Colonic mucosa (tissue), 4 donors: ENCODE measurements at places on chromosomes 6 and 20.

GRCh38 chr6:149045404-149045803, 272.1 kb upstream of the TAB2 start:
- no peak for DNase-seq
- H3K27me3 ChIP-seq, result no peaks in the 10 kb centered on the region
- H3K4me3 ChIP-seq, result no peak overlapping the region

- H3K27me3 ChIP-seq, result no peaks in the 10 kb centered on the region
- H3K36me3 ChIP-seq, result no peaks in the 10 kb centered on the region
- H3K27ac ChIP-seq, result peak overlapping the region; percentile 98
- H3K4me1 ChIP-seq, result peaks cover 4% of the 10 kb centered on the region
- peak overlapping the region; percentile 55 for H3K4me3 ChIP-seq
Observed at GRCh38 chr6:26027491-26028211, 59.6 kb upstream of the HFE start.

DNA sequence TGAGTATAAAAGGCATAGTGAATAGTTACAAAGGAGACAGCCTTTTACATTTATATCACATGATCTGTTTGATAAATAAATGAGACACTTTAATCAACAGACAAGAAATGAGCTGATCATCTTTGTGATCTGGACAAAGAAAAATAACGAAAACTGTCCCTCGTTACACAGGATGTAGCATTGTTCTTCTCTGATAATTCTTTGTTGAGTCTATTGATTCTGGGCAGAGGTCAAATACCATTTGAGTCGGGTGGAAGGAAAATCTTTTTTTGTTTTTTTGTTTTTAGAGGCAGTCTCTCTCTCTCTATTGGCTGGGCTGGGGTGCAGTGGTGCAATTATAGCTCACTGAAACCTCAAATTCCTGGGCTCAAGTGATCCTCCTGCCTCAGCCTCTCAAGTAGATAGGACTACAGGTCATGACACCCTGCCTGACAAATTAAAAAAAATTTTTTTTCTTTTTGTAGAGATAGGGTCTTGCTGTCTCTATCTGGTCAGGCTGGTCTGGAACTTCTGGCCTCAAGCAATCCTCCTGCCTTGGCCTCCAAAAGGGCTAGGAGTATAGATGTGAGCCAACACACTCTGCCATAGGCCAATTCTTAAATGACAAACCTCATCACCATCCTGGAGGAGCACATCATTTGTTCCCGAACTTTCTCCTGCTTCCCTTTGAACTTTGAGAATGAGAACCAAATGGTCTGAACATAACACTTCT, 41.8 kb downstream of the CCDC170 start:
- no peaks in the 10 kb centered on the region for H3K36me3 ChIP-seq
- no peaks in the 10 kb centered on the region for H3K4me1 ChIP-seq
- no peak overlapping the region for H3K4me3 ChIP-seq

DNA sequence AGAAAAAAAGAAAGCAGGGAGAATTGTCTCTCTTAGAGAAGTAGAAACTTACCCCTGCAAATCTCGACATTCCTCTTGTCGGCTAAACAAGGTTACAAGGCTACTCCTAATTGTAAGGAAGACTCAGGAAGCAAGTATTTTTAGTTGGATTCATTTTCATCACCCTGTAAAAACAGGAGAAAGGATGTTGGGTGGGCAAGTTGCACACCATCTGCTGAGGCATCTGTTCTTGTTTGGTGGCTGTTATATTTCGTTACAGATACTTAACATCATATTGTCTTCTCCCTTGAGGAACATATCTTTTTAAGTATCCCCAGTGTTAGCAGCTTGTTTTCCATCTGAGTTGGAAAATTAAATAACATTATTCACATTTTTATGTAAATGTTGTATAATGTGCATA, 187.5 kb downstream of the PLCB4 start:
- no peaks in the 10 kb centered on the region for H3K27me3 ChIP-seq
- H3K36me3 ChIP-seq, result no peaks in the 10 kb centered on the region
- DNase-seq, result no peak
- H3K27ac ChIP-seq, result no peak overlapping the region
- no peaks in the 10 kb centered on the region for H3K4me1 ChIP-seq

DNA sequence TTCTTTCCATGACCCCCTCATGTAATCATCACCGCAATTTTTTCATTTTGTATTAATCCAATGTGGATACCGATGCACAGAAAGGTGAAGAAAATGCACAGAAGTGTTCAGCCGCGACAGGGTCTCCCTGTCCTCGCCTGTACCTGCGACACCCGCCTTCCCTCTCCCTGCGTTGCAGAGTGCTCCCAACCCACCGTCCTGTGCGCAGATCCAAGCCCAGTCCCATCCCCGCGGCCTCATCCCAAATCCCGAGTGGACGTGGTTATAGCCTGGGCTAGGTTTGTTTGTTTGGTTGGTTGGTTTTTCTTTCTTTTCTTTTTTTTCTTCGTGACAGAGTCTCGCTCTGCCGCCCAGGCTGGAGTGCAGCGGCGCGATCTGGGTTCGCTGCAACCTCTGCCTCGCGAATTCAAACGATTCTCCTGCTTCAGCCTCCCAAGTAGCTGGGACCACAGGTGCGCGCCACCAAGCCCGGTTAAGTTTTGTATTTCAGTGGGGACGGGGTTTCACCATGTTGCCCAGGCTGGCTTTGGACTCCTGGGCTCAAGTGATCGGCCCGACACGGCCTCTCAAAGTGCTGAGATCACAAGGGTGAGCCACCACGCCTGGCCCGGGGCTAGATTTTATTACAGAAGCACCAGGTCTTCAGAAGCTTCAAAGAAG, 536 bp upstream of the RAET1G start:
- no peaks in the 10 kb centered on the region for H3K36me3 ChIP-seq
- H3K27ac ChIP-seq, result no peak overlapping the region
- H3K4me1 ChIP-seq, result no peaks in the 10 kb centered on the region
- DNase-seq, result no peak

DNA sequence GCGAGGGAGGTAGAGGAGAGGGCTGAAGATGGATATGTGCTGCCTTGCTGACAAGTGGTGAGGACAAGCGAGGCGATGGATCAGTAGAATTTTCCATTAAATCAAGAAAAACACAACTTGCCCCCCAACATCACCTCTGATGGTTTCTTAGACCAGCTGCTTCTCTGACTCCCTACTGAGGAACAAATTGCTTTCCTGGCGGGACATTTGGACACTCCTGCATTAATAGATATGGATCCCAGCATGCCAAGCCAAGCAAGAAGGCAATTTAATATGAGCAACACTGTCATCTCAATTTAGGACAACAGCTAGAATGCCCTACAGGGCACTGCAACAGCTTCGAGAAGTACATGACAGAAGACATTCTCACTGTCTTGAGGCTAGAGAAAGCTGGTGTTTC, 248.4 kb upstream of the AGPAT4 start:
- no peak for DNase-seq
- no peaks in the 10 kb centered on the region for H3K4me1 ChIP-seq
- no peak overlapping the region for H3K27ac ChIP-seq

GRCh38 chr6:71567562-71567961, 279.0 kb downstream of the OGFRL1 start:
- no peak overlapping the region for H3K4me3 ChIP-seq
- H3K36me3 ChIP-seq, result no peaks in the 10 kb centered on the region
- no peak overlapping the region for H3K27ac ChIP-seq

- no peak overlapping the region for H3K4me3 ChIP-seq
- no peaks in the 10 kb centered on the region for H3K27me3 ChIP-seq
- no peak for DNase-seq
- H3K27ac ChIP-seq, result no peak overlapping the region
- no peaks in the 10 kb centered on the region for H3K4me1 ChIP-seq
- H3K36me3 ChIP-seq, result no peaks in the 10 kb centered on the region
Observed at GRCh38 chr20:1815502-1816085, 79.6 kb upstream of the SIRPA start.
